B cell (primary cell): ENCODE measurements at places on chromosomes 7 and 10. TPM values are rescaled to one million over a fixed set of nuclear protein-coding genes. Genes with fewer than 3 reads are reported as not detected.

The IL2RA gene
- total RNA-seq, result 52.7 and 56.7 TPM in 2 replicates

DNA sequence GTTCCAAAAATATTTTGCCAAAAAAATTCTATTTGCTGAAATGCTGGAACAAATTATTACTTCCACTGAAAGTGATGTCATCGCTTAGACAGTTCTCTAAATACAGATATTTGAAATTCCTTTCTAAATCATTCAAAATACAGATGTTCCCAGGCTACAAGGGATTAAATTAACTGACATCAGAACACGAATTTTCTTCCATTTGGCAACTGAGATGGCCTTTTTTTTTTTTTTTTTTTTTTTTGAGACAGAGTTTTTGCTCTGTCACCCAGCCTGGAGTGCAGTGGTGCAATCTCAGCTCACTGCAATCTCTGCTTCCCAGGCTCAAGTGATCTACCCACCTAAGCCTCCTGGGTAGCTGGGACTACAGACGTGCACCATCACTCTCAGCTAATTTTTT lies 57.0 kb downstream of the P4HA1 start:
- DNase-seq, result no peak

DNA sequence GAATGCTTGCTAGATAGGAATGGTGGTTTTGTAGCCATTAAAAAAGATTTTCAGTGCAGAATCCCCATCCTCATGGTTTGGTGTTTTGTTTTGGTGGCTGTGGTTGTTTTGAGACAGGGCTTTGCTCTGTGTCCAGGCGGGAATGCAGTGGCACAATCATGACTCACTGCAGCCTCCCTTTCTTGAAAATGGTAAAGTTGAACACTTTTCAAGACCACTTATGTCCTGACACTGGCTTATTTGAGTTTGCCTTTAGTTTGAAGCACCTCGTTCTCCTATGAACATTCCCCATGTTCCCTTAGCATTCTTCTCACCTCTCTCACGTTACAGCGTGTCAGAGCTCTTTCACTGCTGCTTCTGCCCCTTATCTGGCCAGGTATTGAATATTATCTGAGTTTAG lies 140.1 kb downstream of the LRRC4 start:
- DNase-seq, result no peak

DNA sequence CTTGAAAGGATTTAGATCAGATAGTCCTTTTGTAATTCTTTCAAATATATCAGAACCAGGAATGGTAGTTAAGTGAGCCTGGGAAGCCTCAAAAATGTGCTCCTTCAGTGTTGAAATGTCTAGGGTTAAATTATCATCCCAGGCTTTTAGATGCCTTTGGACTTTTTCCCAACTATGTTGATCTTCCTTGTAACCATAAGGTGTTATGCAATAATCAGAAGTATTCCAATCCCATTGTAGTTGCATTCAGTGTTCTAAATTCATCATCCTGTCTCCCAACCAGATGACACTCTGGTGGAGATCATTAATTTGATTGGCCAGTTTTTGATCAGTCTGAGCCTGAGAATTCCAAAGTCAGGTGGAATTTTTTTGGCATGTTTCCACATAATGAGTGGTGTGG lies 35.1 kb upstream of the AKR1C2 start:
- no peak for DNase-seq

- DNase-seq, result no peak
Observed at GRCh38 chr10:77313066-77313750, 324.4 kb downstream of the KCNMA1 start.

The SMC3 gene
- total RNA-seq, result 44.6 and 45.8 TPM in 2 replicates

- no peak for DNase-seq
Observed at GRCh38 chr7:119888251-119888650, 384.7 kb upstream of the KCND2 start.

DNA sequence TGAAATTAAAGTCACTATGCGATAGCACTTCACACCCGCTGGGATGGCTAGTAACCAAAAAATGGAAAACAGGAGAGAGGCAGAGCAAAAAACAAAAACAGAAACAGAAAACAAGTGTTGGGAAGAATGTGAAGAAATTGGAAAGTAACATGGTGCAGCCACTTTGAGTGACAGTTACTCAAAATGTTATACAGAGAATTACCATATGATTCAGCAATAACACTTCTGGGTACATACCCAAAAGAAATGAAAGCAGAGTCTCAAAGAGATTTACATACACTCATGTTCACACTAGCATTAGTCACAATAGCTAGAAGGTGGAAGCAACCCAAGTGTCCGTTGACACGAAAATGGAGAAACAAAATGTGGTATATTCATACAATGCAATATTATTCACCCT lies 88.6 kb upstream of the KCNIP2 start:
- DNase-seq, result no peak

The PYROXD2 gene
- total RNA-seq, result 25.1 and 25.7 TPM in 2 replicates

- no peak for DNase-seq
Observed at GRCh38 chr10:88800152-88801125, 2.1 kb upstream of the LIPM start.

The CDC123 gene
- total RNA-seq, result 56.0 and 62.0 TPM in 2 replicates

GRCh38 chr7:79590916-79591623 lies 137.6 kb upstream of the MAGI2 start:
- DNase-seq, result no peak

GRCh38 chr10:78623578-78624215 lies 445.1 kb upstream of the ZMIZ1 start:
- DNase-seq, result no peak

The SPDYE3 gene
- total RNA-seq, result not detected in 2 replicates
